ENCODE measurements at places on chromosomes 6 and 20. TPM values are rescaled to one million over a fixed set of nuclear protein-coding genes. Genes with fewer than 3 reads are reported as not detected.

Gene CALHM4
- not detected for total RNA-seq

Gene NHLRC1
- 3.4 TPM for total RNA-seq

DNA sequence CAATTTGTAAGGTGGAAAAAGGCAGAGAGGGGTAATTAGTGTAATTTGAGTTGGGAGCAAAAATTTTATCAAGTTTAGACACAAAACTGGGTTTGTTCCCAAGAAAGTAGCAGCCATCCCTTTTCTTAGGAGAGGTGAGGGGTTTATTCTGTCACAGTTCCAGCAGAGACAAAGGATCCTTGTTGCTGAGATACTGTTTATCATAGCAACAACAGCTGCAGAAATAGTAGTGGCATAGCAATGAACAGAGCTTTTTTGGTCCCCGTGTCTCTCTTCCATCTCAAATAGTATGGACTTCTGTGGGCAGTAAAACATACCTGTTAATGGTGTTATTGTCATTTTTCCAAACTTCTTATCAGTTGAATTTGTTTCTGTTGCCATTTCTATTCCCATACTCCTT is 23.9 kb downstream of the ZKSCAN8 start:
- DNase-seq = no peak

DNA sequence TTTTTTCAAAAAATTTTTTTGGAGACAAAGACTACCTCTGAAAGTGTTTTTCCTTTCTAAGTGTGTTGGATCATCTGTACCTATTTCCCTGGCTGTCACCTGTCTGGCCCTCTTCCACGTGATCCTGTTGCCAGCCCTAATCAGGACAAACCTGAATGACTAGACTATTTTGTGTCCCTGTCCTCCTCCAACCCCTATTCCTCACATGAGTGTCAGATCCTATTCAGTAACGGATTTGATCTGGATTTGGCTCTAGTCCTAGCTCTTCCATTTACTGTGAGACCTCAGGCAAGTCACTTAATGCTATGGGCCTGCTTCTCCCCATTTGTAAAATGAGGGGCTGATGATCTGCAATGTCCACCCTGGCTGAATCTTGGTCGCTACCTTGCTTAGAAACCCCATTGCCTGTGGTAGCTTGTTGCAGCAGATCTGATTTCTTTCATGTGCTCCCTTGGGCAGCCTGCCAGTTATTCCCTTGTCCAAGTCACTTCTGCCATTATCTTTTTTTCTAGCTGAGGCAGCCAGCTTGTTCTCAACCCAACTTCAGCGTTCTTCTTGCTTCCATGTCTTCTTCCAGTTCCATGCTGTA is 4.8 kb downstream of the PHF20 start:
- peak; percentile 53 for DNase-seq

All from M059J (cell line).